IPS DF 6.9 (cell line): ENCODE measurements at places on chromosomes 2 and 18.

DNA sequence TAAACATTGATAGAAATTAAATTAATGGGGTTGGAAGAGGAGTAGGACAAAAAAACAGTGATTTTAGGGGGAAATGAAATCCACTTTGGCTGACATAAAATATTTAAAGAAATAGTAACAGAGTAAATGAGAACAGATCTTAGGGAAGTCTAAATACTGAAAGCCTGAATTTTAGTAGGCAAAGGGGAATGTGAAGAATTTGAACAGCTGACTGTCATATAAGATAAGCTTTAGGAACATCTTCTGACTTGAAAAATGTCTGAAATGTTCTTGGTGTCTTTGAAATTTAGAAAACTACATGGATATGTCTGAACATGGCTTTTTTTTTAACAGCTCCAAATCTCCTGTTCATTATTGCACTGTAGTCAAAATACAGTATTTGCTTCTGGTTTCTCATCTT lies 150.3 kb downstream of the CALCRL start:
- no peak for DNase-seq

DNA sequence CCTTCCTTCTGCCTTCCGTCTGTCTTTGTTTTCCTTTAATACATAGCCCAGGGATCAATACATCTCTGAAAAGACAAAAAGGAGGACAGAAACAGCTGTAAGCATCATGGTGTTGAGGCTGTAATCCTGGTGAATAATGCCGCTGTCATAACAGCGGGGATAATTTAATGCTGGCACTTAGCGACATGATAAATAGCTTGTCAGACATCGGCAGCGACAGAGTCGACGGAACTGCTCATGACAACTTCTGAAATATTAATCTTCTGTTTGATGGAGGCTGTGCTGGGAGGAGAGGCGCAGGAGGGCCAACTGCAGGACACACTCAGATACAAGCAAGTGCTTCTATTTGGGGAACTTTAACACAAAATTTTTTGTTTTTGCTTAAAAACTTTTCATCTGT lies 602.2 kb downstream of the GALR1 start:
- DNase-seq, result no peak

GRCh38 chr2:144510294-144510991 lies 9.5 kb downstream of the ZEB2 start:
- DNase-seq, result no peak

DNA sequence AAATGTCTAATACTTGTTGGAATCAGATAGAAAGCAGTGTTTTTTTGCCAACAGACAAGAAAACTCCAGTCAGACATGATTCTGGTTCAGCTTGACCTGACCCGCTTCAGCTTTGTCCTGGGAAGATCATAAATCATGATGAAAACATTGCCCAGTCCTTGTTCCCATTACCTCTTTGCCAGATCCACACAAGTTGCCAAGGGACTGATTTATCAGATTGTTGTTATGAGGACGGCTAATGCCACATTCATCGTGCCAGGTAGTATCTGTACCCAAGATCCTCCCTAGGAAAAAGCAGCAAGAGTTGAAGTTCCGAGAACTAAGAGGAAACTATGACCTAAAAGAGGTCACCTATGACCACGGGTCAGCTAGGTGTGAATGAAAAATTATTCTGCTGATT lies 39.0 kb downstream of the SLC40A1 start:
- no peak for DNase-seq

DNA sequence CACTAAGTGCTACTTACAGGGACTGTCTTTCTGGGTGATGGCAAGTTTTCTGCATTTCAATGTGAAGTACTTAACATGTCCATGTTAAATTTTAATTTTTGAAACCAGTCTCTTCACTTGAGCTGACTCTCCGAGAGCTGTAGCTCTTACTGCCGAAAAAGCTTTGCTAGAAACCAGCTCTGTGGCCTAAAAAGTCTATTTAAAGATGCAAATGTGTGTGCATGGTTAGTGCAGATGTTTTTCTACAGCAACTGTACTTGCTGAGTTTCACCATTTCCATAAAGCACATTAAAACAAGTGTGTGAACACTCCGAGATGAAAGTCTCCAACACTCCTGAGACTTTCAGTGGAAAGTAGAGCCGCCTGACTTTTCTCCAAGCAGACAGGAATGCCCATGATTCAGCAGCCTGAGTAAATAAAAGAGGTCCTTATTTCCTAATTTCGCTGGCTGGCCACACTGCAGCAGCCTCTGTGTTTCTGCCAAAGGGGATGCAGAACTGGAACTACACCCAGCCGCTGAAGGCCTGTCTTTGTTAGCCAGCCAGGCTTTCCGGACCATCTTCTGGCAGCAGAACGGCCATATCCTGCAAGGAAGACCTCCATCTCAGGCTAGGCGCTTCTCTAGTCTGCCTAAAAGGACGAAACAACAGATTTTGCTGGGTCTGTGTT lies 121.2 kb downstream of the ZNF521 start:
- DNase-seq, result no peak

GRCh38 chr2:151796774-151797173 lies 31.4 kb downstream of the ARL5A start:
- no peak for DNase-seq
